ENCODE measurements at places on chromosomes 12 and 14.

DNA sequence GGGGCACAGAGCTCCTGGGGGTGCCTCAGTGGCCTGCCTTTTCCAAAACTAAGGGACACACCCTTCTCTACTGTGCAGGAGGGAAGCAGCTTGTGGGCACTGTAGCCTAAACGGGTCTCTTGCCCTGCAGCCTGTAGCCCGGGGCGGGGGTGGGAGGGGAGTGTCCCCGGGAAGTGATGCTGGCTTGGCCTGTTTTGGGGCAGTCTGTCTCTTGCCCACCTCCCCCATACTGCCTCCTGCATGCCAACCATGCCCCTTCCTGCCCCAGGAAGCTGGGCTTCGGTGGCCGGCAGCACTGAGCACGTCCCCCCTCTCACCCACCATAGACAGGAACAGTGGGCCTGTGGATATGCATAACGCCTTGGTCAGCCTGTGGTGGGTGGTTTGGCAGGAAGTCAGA lies 43.4 kb downstream of the PRIMA1 start:
- DNase-seq: no peak

DNA sequence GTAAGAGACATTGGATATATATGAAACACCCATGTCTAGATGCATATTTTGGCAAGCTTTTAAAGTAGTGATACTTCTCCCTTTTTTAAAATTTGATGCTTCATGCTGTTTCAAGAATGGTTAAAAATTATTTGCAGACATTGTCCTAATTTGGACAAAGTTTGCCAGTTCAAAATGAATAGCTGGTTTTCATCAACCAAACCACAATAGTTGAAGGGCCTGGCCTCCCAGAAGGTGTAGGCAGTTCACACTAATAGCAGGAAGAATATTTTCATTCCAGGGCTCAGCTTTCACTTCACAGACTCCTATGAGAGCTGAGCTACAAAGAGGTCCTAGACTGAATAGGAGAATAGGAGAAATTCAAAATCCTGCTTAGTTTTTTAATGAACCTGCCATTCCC lies 78.7 kb downstream of the STXBP6 start:
- no peak for DNase-seq

GRCh38 chr14:78297858-78298257 lies 127.7 kb downstream of the NRXN3 start:
- DNase-seq: no peak

- DNase-seq: no peak
Observed at GRCh38 chr14:97350894-97351731, 553.9 kb downstream of the VRK1 start.

DNA sequence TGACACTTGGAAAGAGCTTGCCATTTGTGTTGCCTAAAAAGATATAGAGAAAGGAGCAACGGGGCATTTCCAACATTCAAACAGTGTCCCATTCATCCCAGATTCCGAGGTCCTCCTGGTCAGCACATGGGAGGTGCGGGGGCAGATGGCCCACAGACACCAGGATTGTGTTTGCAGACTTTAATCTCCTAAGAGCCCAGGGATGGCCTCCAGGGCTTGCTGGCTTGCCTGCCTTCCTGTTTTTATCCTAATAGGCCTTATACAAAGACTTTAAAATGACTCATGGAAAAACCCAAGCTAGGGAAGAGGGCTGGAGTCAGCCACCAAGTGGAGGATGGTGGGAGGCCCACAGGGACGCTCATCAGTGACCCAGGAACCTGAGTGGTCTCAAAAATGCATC lies 21.5 kb upstream of the FAM181A start:
- no peak for DNase-seq

- no peak for DNase-seq
Observed at GRCh38 chr14:74569806-74570591, 42.0 kb downstream of the LTBP2 start.

DNA sequence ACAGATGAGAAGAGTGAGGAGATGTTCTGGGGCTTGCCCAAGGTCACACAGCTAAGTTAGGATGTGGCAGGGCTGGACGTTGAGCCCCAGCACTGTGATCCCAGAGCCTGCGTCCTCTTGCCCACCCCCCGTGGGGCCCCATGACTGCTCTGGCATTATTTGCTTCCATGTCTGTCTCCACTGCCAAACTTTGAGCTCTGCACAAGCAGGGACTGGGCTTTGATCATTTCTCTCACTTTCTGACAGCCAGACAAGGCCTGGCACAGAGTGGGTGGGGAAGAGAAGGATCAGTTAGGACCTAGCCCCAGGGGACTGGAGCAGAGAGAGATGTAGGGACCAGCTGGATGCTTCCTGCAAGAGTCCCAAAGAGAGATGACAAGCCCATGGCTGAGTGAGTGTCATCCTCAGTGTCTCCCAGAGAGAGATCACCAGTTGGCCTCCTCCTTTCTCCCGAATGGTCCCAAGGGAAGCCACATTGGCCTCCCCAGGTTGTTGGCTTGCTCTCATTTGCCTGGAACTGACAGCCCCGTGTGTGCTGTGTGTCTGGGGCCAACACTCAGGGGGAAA lies 126.7 kb upstream of the PWP1 start:
- DNase-seq: no peak

DNA sequence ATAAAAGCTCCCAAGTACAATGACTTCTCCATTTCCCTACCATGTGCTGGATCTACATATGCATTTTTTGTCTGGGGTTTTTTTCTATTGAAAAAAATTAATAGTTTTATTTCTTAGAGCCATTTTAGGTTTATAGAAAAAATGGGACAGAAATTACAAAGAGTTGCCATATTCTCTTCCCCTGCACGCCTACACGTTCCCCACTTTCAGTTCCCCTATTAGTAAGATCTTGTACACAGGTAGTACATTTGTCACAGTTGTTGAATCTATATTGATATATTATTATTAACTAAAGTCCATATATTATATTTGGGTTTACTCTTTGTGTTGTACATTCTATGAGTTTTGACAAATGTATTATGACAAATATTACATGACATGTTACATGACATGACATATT lies 35.7 kb downstream of the SIX6 start:
- DNase-seq: no peak

GRCh38 chr14:91348845-91349465 lies 68.7 kb downstream of the CCDC88C start:
- no peak for DNase-seq

DNA sequence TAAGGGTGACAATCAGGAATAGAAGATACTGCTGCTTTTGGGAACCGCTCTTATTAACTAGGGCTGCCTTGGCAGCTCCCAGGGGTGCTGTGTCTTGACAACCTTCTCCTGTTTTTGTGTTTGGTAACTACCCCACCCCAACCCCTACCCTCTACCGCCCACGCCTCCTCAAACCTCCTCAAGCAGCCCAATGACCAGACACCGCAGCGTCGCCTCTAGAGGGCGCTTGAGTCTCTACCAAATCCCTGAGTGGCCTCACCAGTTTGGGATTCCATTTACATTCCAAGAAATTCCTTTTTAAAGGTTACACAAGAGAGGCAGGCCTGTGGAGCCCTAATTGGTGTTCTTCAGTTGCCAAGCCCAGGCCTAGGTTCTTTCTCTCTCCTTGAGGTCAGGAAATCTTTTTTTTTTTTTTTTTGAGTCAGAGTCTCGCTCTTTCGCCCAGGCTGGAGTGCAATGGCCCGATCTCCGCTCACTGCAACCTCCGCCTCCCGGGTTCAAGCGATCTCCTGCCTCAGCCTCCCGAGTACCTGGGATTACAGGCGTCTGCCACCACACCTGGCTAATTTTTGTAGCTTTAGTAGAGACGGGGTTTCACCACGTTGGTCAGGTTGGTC lies 72.4 kb upstream of the USP44 start:
- no peak for DNase-seq

- DNase-seq: no peak
Observed at GRCh38 chr12:66092559-66093269, 37.8 kb downstream of the LLPH start.

GRCh38 chr12:120416490-120417216 lies 21.3 kb upstream of the COX6A1 start:
- no peak for DNase-seq

- no peak for DNase-seq
Observed at GRCh38 chr12:120719072-120719471, 6.6 kb upstream of the ACADS start.

GRCh38 chr14:86193756-86194155 lies 663.8 kb downstream of the FLRT2 start:
- DNase-seq: no peak

GRCh38 chr12:116278667-116279066 lies 1.2 kb upstream of the MED13L start:
- no peak for DNase-seq

- DNase-seq: no peak
Observed at GRCh38 chr14:61609191-61609843, 86.0 kb upstream of the HIF1A start.

- DNase-seq: no peak
Observed at GRCh38 chr12:28759333-28759732, 389.7 kb upstream of the FAR2 start.

DNA sequence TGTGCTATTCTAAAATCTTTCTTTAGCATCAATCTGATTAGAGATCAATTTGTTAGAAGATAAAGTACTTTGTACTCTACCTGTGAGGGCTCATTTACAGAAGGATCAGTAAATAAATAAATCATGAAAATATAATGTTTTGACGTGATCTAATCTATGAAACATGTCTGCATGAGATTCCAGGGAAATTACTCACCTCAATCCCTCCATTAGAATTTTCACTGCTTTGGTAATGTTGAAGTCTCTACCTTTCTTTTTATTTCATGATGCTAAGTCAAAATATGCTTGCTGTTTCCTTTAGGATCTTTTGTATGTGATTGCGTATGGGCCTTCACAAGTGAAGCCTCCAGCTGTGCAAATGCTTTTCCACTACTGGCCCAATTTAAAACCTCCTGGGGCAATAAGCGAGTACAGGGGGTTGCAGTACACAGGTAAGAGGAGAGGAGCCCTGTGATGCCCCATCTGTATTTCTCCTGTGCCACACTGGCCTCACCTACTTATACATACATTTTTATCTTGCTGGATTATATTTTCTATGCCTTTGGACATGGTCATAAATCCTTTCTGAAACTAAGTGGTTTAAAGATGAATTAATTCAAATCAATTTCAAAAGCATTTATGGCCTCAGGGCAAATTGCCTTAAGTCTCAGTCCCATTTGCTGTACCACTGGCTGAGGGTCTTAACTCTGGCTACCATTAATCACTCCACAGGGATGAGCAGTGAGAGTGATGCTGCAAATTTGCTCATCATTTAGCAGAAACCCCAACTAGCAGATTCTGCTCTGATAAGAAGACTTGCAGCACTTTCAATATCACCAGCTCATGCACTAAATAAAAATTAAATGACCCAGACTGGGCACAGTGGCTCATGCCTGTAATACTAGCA lies 66.4 kb downstream of the UNC79 start:
- DNase-seq: no peak

DNA sequence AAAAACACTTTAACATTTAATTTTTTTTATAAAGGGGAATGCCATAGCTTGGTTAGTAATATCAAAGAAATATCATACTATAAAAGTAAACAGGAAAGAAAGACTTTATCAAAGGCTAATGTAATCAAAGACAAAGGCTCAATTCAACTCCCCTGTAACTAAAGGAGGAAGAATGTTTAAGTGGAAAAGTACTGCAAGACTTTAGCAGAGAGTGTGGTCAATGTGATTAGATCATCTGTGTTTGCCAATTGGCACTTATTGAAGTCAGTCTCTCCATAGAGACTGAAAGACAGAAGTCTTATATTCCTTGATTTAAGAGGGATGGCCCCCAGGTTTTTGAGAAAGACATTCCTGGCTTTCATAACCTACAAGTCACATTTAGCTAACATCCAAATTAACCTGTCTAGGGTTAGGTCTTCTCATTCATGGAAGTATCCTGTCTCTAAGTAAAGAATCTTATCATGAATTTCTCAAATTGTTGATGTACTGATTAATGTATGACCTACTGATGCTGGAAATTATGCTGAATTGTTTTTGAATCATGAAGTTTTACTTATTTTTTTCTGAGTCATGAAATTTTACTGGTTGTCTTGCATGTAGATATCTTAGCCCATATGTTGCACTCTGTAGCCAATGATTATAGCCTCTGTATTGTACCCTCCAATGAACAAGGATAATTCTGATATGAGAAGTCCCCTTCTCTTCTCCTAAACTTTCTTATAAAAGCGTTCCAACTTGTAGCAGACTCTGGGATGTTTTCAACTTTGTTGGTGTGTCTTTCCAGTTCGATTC lies 65.4 kb downstream of the ATXN7L3B start:
- no peak for DNase-seq

DNA sequence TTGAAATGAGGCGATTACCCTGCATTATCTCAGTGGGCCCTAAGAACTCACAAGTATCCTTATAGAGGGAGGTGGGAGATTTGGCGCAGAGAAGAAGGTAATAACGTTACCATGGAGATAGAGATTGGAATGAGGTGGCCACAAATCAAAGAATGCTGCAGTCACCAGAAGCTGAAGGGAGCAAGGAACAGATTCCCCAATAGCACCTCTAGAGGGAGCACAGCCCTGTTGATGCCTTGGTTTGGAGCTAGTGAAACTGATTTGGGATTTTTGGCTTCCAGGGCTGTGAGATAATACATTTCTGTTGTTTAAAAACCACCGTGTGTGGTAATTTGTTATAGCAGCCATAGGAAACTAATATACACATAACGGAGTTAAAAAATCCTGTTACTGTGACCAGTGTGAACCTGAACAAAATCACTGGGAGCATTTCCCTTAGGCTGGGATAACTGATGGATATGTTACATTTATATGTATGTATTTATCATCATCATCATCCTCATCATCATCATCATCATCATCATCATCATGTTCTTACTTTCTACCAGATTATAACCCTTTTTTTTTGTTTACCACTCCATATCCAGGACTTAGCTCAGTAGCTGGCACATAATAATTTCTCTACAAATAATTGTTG lies 100.3 kb downstream of the LIN7A start:
- DNase-seq: no peak

DNA sequence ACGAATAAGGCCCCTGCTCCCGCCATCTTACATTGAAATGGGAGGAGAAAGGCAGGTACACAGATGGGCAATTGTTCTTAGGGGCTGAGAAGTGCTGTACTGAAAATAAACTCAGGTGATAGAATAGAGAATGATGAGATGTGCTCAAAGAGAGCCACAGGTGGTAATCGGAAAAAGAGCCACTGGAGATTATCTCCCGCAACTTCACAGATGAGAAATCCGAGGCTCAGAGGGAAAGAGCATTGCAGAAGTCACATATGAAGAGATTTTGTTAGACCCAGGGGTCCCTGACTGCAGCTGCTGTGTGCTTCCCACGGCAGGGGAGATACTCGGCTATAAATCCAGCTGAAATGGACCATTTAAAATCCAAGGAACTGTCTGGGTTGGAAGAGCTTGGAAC lies 73.7 kb downstream of the PRIMA1 start:
- no peak for DNase-seq

GRCh38 chr12:44285321-44285960 lies 449.6 kb downstream of the TMEM117 start:
- no peak for DNase-seq

- no peak for DNase-seq
Observed at GRCh38 chr12:130675121-130675520, 41.0 kb downstream of the RIMBP2 start.

DNA sequence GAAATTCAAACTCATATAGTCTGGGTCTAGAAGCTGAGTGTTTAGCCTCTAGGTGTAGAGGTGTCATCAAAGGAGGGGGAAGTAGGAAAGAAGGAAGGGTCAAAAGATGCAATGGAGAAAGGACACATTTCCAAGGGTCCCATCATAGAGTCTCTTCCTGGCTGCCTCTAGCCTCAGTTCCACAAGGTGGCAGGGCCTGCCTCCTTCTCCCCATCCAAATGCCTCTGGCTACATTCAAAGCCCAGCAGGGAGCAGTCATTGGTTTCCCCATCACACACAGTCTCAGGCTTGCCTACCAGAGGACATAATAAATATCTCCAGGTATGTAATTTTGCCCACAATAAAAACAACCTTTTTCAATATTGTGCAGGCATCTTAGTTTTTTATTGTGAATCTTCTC lies 2.1 kb upstream of the CCT2 start:
- no peak for DNase-seq

GRCh38 chr12:16946704-16947103 lies 340.7 kb upstream of the LMO3 start:
- DNase-seq: no peak

All from effector CD4-positive, alpha-beta T cell (primary cell).